NCI-H187 treated with DMSO at 0.1 percent for 48 hours (cell line): ENCODE measurements at places on chromosomes 2 and 18.
A peak's percentile ranks its signal among the peaks of the same experiment; 100 is the strongest.

DNA sequence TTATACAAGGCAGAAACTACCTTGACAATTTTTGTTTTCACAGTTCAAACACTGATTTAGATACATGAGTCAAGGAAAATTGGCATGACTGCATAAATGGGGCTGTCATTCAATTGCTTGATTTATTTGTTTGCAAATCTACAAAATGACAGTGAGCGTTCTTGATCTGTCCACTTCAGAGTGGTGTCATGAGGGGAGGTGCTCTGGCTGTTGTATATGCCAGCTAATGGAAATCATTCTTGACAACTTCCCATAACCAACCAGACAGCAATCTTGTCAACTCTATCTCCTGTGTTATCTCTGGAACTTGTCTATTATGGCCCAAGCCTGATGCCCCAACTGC is 120.6 kb upstream of the UGP2 start:
- peak; percentile 55 for DNase-seq

- DNase-seq: no peak
These were observed 3.1 kb downstream of the SP3 start for GRCh38 chr2:173962031-173962430.

GRCh38 chr18:57475408-57475807 is 40.2 kb downstream of the ONECUT2 start:
- DNase-seq: no peak

- no peak for DNase-seq
These were observed 122.4 kb downstream of the SETBP1 start for GRCh38 chr18:44803019-44803650.
